ENCODE measurements at places on chromosomes 5 and 9. TPM values are rescaled to one million over a fixed set of nuclear protein-coding genes. Genes with fewer than 3 reads are reported as not detected.

- H3K27ac ChIP-seq, result no peak overlapping the region
- no peak for DNase-seq
- no peak overlapping the region for H3K4me3 ChIP-seq
- H3K4me1 ChIP-seq, result no peaks in the 10 kb centered on the region
- peaks cover 2% of the 10 kb centered on the region for H3K27me3 ChIP-seq
These were observed 59.2 kb downstream of the CCDC192 start for GRCh38 chr5:127762412-127762811.

GRCh38 chr9:22815246-22815645, 368.6 kb downstream of the DMRTA1 start:
- no peaks in the 10 kb centered on the region for H3K4me1 ChIP-seq
- no peaks in the 10 kb centered on the region for H3K27me3 ChIP-seq
- no peak overlapping the region for H3K4me3 ChIP-seq
- no peak for DNase-seq
- H3K27ac ChIP-seq, result no peak overlapping the region
- no peaks in the 10 kb centered on the region for H3K36me3 ChIP-seq

- peaks cover 23% of the 10 kb centered on the region for H3K36me3 ChIP-seq
- peak; percentile 86 for DNase-seq
- no peaks in the 10 kb centered on the region for H3K27me3 ChIP-seq
- peak overlapping the region; percentile 80 for H3K4me3 ChIP-seq
These were observed 28.2 kb downstream of the PTPA start for GRCh38 chr9:129139233-129139992.

DNA sequence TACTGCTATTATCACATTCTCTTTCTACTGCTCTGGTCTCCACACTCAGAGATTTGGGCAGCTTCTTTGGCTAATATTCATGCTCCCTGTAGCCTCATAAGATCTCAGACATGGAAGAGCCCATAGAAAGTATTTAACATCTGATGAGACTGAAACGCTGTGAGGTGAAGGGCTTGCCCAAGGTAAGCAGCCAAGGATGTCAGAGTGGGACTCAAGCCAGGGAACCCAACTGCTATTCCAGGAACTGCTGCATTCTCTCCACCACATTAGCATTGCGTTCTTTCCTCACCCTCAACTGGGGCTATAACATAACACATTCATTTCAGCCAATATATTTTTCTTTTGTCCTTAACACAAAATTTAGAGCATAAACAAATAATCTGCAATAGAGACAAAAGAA, 3.8 kb downstream of the ADRB2 start:
- peaks cover 12% of the 10 kb centered on the region for H3K27me3 ChIP-seq
- DNase-seq, result no peak
- no peaks in the 10 kb centered on the region for H3K36me3 ChIP-seq
- H3K27ac ChIP-seq, result peak overlapping the region; percentile 32
- H3K4me1 ChIP-seq, result peaks cover 48% of the 10 kb centered on the region

DNA sequence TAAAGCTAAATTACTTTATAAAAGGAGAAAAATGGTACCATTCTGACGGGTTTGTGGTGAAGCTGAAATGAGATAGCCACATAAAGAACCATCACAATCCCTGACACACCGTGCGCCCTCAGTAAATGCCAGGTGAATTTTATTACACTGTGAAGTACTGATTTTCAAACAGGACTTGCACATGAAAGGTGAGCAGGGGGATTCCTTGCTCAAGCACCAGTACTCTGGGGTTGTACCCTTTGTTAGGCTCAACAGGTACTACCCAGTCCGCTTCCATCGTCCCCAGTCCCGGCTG, 419 bp upstream of the RABGAP1 start:
- no peaks in the 10 kb centered on the region for H3K27me3 ChIP-seq

DNA sequence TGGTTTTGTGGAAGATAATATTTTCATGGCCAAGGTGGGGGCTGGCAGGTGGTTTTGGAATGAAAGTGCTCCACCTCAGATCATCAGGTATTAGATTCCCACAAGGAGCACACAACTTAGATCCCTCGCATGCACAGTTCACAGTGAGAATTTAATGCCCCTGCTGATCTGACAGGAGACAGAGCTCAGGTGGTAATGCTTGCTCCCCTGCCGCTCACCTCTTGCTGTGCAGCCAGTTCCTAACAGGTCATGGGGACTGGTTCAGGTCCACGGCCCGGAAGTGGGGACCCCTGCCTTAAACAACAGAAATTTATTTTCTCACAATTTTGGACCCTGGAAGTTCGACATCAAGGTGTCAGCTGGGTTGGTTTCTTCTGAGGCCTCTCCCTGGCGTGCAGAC, 668.7 kb upstream of the ZNF608 start:
- H3K27ac ChIP-seq, result no peak overlapping the region
- no peaks in the 10 kb centered on the region for H3K27me3 ChIP-seq
- H3K4me1 ChIP-seq, result no peaks in the 10 kb centered on the region
- no peaks in the 10 kb centered on the region for H3K36me3 ChIP-seq

GRCh38 chr9:134373269-134373668, 47.0 kb downstream of the RXRA start:
- no peak overlapping the region for H3K4me3 ChIP-seq
- no peaks in the 10 kb centered on the region for H3K36me3 ChIP-seq
- H3K4me1 ChIP-seq, result no peaks in the 10 kb centered on the region
- H3K27ac ChIP-seq, result no peak overlapping the region
- no peaks in the 10 kb centered on the region for H3K27me3 ChIP-seq

- no peak overlapping the region for H3K27ac ChIP-seq
- H3K27me3 ChIP-seq, result peaks cover 5% of the 10 kb centered on the region
- H3K4me3 ChIP-seq, result no peak overlapping the region
- no peaks in the 10 kb centered on the region for H3K36me3 ChIP-seq
These were observed 2.6 kb upstream of the SLC38A9 start for GRCh38 chr5:55714749-55715148.

DNA sequence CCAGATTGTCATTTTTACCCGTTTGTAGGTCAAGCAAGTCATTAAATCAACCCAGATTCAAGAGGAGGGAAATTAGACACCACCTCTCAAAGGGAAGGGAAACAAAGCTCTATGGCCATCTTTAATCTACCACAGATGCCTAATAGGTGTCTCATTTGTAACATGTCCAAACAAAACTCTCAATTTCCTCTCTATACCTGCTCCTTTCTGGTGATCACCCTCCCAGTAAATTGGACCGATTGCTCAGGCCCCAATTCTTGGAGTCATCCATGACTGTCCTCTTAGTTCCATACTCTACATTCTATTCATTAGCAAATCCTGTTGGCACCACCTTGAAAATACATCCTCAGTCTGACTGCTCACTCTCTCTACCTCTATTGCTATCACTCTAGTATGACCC, 22.1 kb upstream of the UGCG start:
- no peak overlapping the region for H3K4me3 ChIP-seq
- H3K4me1 ChIP-seq, result peaks cover 14% of the 10 kb centered on the region
- peaks cover 5% of the 10 kb centered on the region for H3K27me3 ChIP-seq
- H3K27ac ChIP-seq, result no peak overlapping the region
- no peaks in the 10 kb centered on the region for H3K36me3 ChIP-seq

DNA sequence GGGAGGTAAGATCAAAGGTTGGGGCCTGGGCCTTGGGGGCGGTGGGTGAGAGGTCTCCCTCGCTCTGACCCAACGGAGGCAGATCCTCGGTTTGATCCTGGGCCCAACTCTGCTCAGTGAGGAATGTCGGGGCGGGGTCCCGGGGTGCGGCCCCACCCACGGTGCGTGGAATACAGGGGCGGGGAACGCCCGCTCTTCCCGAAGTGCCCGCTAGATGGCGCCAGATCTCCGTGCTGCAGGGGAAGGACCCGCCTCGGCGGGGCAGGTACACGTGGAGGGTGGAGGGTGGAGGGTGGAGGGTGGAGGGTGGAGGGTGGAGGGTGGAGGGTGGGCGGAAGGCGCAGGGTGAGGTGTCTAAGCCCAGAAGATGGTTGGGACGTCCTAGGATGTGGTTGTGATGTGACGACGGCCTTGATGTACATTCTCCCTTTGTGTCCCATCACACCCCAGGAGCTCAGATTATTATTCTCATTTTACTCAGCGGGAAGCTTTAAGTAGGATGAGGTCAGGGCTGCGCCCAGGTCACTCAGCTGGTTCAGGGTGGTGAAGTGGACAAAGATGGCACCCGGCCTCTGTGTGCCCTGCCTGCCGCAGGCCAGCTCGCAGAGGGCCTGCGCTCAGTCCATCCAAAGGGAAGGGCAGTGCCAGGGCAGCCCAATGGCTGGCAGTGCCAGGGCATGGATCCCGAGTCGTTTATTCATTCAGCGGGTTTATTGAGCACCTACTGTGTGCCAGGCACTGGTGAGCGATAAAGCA, 9.4 kb upstream of the RPS14 start:
- no peaks in the 10 kb centered on the region for H3K27me3 ChIP-seq
- no peaks in the 10 kb centered on the region for H3K36me3 ChIP-seq
- H3K4me3 ChIP-seq, result no peak overlapping the region

GRCh38 chr5:36751886-36752285, 124.7 kb upstream of the NIPBL start:
- no peaks in the 10 kb centered on the region for H3K4me1 ChIP-seq
- H3K4me3 ChIP-seq, result no peak overlapping the region
- peaks cover 20% of the 10 kb centered on the region for H3K27me3 ChIP-seq
- H3K27ac ChIP-seq, result no peak overlapping the region

GRCh38 chr9:706606-707459, 134.7 kb upstream of the DMRT1 start:
- H3K36me3 ChIP-seq, result no peaks in the 10 kb centered on the region
- H3K27me3 ChIP-seq, result peaks cover 16% of the 10 kb centered on the region
- peak overlapping the region; percentile 79 for H3K4me3 ChIP-seq
- DNase-seq, result peak; percentile 61
- H3K4me1 ChIP-seq, result peaks cover 7% of the 10 kb centered on the region
- H3K27ac ChIP-seq, result peak overlapping the region; percentile 79

DNA sequence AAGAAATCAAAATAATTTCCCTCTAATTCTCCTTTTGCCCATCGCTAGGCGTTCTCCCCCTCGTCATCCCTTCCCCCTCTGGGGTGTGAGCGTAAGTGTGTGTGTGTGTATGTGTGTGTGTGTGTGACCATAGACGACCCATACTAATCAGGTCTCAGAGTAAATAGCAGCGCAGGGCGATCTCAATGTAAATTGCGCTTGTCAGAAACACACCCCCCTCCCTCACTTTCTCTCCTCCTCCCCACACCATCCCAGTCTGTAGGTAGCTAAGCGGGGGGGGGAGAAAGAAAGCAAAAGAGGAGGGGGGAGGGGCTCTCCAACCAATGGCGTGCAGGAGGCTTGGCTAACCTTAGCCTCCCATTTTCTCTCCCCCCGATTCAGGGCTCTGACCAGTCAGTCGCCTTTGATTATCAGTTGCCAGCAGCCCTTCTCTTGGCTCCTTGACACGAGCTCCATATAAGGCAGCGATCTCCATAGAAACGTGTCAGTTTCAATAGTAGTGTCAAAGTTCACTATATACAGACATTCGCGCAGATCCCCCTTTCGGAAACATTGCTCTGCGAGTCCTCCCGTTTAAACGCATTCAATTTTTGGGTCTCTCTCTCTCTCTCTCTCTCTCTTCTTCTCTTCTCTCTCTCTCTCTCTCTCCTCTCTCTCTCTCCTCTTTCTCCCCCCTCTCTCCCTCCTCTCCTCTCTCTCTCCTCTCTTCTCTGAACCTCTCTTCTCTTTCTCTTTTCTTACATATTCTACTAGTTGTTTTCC, at the start of gene NR2F1:
Gene NR2F1, plus strand, starts transcription at position 546 of the 762 bp plus-strand sequence. CDS start 1,802 bp downstream, outside the sequence.
- DNase-seq, result no peak
- H3K36me3 ChIP-seq, result peaks cover 3% of the 10 kb centered on the region
- no peak within 1 kb of the TSS for H3K4me3 ChIP-seq
- peaks cover 49% of the 10 kb centered on the region for H3K27me3 ChIP-seq
- H3K27ac ChIP-seq, result no peak within 1 kb of the TSS

DNA sequence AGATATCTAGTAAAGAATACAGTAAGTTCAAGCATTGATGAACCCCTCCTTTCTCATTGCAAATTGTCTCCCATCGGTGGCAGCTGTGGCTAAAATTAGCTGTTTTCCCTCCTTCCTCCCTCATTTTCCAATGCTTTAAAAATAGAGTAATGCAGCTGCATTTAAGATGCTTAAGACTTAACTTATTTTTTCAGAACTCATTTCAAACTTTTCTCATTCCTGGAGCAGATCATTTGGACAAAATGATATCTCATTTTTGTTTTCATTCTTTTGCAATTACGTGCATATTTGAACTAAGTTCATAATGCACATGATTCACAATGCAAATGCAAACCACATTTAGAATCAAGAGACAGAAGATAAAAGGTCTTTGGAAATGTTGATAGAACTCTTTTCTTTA, 14.6 kb downstream of the HSPB3 start:
- H3K36me3 ChIP-seq, result no peaks in the 10 kb centered on the region
- H3K27me3 ChIP-seq, result peaks cover 3% of the 10 kb centered on the region
- no peak for DNase-seq

- no peaks in the 10 kb centered on the region for H3K27me3 ChIP-seq
- H3K36me3 ChIP-seq, result no peaks in the 10 kb centered on the region
- no peak overlapping the region for H3K4me3 ChIP-seq
- no peak for DNase-seq
- no peaks in the 10 kb centered on the region for H3K4me1 ChIP-seq
These were observed 12.8 kb downstream of the NKD2 start for GRCh38 chr5:1021136-1021968.

- H3K27me3 ChIP-seq, result no peaks in the 10 kb centered on the region
- no peaks in the 10 kb centered on the region for H3K4me1 ChIP-seq
- no peak overlapping the region for H3K27ac ChIP-seq
- DNase-seq, result no peak
- no peaks in the 10 kb centered on the region for H3K36me3 ChIP-seq
- H3K4me3 ChIP-seq, result no peak overlapping the region
These were observed 185.2 kb downstream of the CCDC171 start for GRCh38 chr9:15738011-15738410.

DNA sequence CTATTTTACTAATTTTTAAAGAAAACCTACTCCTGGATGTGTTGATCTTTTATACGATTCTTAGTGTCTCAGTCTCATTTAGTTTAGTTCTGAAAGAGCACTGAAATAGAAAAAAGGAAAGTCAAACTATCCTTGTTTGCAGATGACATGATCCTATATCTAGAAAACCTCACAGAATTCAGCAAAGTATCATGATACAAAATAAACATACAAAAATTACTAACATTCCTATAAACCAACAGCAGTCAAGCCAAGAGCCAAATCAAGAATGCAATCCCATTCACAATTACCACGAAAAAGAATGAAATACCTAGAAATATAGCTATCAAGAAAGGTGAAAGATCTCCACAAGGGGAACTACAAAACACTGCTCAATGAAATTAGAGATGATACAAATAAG, 225.8 kb upstream of the CDH18 start:
- no peaks in the 10 kb centered on the region for H3K36me3 ChIP-seq
- no peaks in the 10 kb centered on the region for H3K27me3 ChIP-seq
- DNase-seq, result no peak
- no peak overlapping the region for H3K27ac ChIP-seq

- no peaks in the 10 kb centered on the region for H3K4me1 ChIP-seq
- no peaks in the 10 kb centered on the region for H3K27me3 ChIP-seq
- H3K4me3 ChIP-seq, result no peak overlapping the region
- DNase-seq, result no peak
- peak overlapping the region; percentile 3 for H3K27ac ChIP-seq
These were observed 28.2 kb upstream of the CREBRF start for GRCh38 chr5:173027905-173028304.

Gene NOL6
- total RNA-seq, result 45.9 TPM

Gene C1QTNF2
- total RNA-seq, result not detected

Gene DND1
- 2.9 TPM for total RNA-seq

Measured in activated CD8-positive, alpha-beta T cell treated with anti-CD3 and anti-CD28 coated beads for 36 hours (primary cell).